ENCODE measurements at places on chromosomes 7 and 10.

DNA sequence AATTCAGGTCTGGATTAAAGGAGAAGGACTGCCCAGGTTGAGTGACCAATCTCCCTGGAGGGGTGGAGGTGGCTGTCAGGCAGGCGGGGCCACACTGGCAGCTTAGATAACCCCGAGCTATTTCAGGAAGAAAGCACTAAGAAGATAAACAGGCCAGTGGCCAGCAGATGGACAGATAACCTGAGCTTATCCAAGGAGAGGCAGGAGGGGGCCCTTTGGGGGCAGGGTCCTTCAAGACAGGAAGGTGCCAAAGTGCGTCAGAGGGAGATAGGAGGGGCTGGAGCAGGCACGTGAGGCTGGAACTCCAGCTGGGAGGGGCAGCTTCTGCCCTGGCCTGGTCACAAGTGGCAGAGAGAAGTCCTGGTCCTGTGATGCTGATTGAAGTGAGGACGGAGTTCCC is 29.8 kb upstream of the PODXL start:
- no peak for DNase-seq

GRCh38 chr10:15735763-15736162 is 16.0 kb upstream of the ITGA8 start:
- DNase-seq: no peak

GRCh38 chr10:110591760-110592159 is 24.3 kb downstream of the SMC3 start:
- DNase-seq: no peak

DNA sequence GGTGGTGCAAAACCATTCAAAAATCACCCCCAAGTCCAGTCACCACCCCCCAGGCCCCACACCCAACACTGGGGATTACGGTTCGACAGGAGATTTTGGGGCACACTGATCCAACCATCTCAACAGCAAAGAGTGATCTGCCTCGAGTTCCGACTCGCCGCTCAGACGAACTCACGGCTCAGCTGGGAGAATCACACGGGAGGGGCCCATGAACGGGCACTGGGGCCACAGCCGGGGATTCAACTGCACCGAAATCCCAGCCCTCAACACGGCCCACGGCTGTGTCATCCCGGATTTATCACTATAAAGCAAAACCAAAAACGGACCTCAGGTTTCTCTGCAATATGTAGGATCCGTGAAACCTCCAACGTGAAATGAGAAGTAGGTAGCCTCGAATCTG is 460.0 kb downstream of the DNAJB6 start:
- no peak for DNase-seq

DNA sequence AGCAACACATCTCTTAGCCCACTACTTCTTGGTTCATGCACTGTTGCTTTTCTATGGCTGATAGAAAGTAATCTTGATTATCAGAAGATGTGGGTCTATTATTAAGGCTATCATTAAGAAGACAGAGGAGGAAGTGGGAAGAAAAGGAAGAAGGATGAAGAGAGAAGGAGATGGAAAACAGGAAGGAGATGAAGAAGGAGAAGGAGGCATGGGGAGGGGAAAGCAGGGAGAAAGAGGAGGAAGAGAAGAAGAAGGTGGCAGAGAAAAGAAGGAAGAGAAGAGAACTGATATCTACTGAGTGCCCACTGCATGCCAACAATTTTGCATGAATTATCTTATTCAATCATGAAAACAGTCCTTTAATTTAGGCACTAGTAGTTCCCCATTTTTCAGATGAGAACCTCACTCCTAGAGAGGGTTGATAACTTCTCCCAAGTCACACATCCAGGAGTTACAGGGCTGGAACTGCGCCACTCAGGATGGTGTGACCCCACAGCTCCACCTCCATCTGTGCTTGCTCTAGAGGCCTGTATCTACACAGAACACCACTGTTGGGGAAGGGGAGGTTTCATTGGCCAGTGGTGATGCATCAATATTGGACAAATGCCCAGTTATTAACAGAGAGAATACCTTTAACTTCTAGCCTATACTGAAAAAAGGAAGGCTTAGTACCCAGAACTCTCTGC is 147.4 kb downstream of the CXCL12 start:
- DNase-seq: no peak

DNA sequence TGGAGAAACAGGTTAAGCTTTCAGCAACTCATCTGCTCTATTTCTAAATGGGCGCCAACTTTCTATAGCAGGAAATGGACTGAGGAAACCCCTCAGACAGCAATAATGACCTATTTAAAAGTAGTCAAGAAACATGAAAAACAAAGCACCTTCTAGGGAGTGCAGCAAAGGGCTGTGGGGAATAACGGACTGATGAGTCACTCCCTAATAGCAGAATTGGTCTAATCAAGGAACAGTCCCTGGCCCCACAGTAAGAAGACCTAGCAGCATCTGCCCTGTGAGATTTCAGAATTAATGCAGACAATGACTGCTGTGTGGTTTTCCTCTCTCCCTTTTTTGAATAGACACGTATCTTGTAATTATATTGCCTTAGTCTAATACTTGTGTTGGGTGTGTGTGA is 602.9 kb downstream of the IPMK start:
- no peak for DNase-seq
